ENCODE measurements at places on chromosomes 4 and X. TPM values are rescaled to one million over a fixed set of nuclear protein-coding genes. Genes with fewer than 3 reads are reported as not detected.
A peak's percentile ranks its signal among the peaks of the same experiment; 100 is the strongest.

GRCh38 chr4:146273204-146273901 lies 59.0 kb downstream of the REELD1 start:
- H3K27me3 ChIP-seq: no peaks in the 10 kb centered on the region
- H3K4me1 ChIP-seq: no peaks in the 10 kb centered on the region
- H3K27ac ChIP-seq: no peak overlapping the region
- H3K4me3 ChIP-seq: no peak overlapping the region
- H3K36me3 ChIP-seq: no peaks in the 10 kb centered on the region
- DNase-seq: no peak

DNA sequence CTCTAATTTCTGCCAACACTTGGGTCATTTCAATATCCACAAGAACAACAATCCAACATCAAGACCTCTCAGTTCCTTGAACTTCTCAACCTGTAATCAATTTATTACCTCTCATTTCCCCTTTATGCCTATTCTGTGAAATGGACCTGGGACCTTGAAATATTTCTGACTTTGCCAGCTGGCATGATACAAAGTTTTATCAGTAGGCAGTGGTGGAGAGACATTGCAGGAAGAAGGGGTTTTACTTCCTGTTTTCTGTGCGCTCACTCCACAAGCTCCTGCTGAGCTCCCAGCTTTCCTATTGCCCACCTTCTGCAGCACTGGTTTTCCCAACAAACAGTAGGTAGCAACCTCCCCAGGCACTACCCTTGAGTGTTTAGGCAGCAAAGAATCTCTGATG lies 3.5 kb upstream of the ARHGEF6 start:
- no peaks in the 10 kb centered on the region for H3K27me3 ChIP-seq
- H3K4me1 ChIP-seq: no peaks in the 10 kb centered on the region
- no peak overlapping the region for H3K4me3 ChIP-seq
- no peak for DNase-seq

- no peak overlapping the region for H3K27ac ChIP-seq
- no peaks in the 10 kb centered on the region for H3K27me3 ChIP-seq
- H3K36me3 ChIP-seq: no peaks in the 10 kb centered on the region
- no peak for DNase-seq
Observed at GRCh38 chr4:184836613-184837012, 10.8 kb upstream of the ACSL1 start.

- DNase-seq: no peak
- no peaks in the 10 kb centered on the region for H3K36me3 ChIP-seq
- H3K4me1 ChIP-seq: no peaks in the 10 kb centered on the region
- no peak overlapping the region for H3K4me3 ChIP-seq
- H3K27ac ChIP-seq: no peak overlapping the region
- no peaks in the 10 kb centered on the region for H3K27me3 ChIP-seq
Observed at GRCh38 chr4:12635629-12636028, 848.5 kb downstream of the RAB28 start.

DNA sequence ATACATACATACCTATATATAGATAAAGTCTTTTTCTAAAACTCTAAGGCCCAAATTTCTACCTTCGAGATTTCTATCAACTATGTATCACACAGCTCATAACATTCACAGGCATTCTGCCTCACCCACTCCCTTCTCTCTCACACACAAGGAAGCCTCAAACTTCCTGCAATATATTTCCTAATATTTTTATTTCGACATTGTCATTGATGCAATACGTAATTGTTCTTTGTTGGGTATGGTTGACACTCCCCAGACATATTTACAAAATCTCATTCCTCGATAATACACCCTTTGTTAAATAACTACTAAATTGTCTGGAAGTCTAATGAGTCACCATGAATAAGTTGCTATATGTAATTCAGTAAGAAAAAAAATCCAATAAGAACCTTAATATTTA lies 143.5 kb downstream of the HNRNPD start:
- no peak overlapping the region for H3K27ac ChIP-seq
- H3K4me3 ChIP-seq: no peak overlapping the region
- H3K36me3 ChIP-seq: no peaks in the 10 kb centered on the region
- H3K4me1 ChIP-seq: no peaks in the 10 kb centered on the region
- no peak for DNase-seq

DNA sequence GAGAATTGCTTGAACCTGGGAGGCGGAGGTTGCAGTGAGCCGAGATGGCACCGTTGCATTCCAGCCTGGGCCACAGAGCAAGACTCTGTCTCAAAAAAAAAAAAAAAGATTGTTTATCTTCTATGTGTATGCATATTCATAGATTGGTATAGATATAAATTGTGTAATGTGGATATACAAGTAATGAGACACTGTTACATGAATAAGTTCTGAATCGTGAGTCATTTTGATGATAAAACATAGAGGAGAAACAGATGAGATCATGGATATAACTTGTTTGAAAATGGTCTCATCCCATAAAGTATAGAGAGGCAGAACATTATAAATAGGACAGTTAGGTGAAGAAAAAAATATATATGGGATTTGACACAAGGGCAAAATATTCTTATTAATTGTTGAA lies 628.0 kb downstream of the IL1RAPL1 start:
- no peak for DNase-seq
- H3K36me3 ChIP-seq: no peaks in the 10 kb centered on the region
- no peaks in the 10 kb centered on the region for H3K27me3 ChIP-seq
- H3K27ac ChIP-seq: no peak overlapping the region
- no peak overlapping the region for H3K4me3 ChIP-seq

DNA sequence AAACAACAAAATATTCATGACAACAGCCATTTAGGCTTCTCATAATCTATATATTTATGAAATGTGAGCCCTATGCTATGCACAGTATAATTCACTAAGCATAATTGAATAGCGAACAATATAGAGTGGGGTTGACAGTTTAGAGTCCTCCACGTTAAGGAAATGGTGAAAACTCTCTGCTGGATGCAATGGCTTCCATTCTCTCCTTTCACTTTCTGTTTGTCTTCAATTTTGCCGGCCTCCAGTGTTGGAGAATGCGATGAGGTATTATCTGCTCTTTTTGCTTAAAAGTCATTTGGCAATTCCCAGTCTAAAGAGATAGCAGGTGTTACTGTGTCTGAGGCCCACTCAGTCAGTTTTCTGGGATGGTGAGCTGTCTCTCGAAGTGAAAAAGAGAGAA lies 52.1 kb downstream of the NPY5R start:
- no peaks in the 10 kb centered on the region for H3K27me3 ChIP-seq
- no peak for DNase-seq
- H3K4me3 ChIP-seq: no peak overlapping the region

GRCh38 chr4:116878280-116878679 lies 207.1 kb downstream of the TRAM1L1 start:
- H3K4me1 ChIP-seq: no peaks in the 10 kb centered on the region
- no peaks in the 10 kb centered on the region for H3K27me3 ChIP-seq
- H3K36me3 ChIP-seq: no peaks in the 10 kb centered on the region
- no peak overlapping the region for H3K27ac ChIP-seq
- no peak overlapping the region for H3K4me3 ChIP-seq

DNA sequence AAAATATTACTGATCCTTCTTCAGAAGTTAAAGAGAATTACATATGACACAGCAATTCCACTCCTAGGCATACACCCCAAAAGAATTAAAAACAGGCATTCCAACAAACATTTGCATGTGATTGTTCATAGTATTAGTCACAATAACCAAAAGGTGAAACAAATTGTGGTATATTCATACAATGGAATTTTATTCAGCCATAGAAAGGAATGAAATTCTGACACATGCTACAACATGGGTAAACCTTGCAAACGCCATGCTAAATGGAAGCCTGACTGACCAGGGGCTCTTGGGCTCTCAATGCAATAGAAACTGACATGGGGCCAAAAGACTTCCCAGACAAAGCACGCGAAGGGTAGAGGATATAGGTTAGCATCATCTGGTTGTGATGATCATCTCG lies 62.1 kb upstream of the S100G start:
- no peaks in the 10 kb centered on the region for H3K4me1 ChIP-seq
- no peak overlapping the region for H3K4me3 ChIP-seq
- H3K27me3 ChIP-seq: no peaks in the 10 kb centered on the region

DNA sequence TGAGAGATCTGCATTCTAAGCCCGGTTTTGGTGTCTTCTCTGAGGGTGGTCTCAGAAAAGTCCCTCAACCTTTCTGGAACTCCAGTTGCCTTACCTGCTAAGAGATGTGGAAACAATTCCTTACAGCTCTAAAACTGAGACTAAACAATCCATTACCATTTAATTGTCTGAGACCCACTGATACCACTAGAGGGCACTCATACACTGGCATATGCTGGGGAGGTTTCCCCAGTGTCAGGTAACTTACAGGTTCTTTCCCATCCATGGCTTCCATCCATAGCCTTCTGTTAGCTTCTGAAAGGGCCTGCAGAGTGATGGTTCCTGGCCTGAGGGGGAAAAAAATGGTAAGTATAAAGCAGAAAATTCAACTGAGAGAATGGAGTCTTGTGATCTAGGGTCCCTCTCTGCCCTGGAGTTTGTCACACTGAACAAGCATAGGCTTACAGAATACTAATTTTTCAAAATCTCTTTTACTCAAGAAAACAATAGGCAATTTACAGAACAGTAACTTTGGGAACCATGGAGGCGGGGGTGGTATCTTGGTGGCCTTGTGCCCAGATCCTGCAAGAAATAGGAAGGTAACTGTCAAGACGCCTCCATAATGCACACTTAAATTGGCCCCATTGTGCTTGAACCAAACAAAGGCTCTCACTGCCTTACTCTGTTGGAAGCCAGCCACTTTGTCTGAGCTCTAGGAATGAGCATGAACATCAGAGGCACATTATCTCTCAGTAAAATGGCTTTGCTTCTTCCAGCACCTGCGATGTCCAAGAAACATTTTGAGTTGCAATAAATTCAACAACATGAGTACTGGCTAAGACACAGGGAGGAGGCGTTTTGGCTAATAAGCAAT lies 236.1 kb downstream of the OPHN1 start:
- H3K4me1 ChIP-seq: no peaks in the 10 kb centered on the region
- H3K27me3 ChIP-seq: no peaks in the 10 kb centered on the region
- H3K27ac ChIP-seq: no peak overlapping the region
- no peaks in the 10 kb centered on the region for H3K36me3 ChIP-seq
- no peak for DNase-seq
- no peak overlapping the region for H3K4me3 ChIP-seq

DNA sequence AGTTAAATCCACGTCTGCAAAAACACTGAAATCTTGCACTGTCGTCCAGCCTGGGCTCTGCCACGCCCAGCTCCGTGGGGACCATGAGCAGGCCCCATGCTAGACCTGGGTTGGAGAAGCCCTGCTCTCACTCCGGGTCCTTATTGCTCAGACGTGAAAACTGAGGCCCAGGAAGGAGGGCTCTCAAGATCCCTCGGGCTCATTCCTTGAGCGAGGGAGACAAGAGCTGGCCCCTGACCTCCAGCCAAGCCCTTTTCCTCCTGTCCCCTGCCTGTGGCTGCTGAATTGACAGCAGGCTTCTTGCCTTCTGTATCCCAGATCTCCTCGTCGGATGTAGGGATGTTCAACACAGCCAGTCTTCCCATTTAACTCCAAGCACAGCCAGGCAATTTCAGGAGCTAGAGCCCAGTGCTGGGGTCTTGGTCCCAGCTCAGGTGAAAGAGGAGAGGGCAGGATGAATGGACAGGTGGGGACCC lies 109.5 kb downstream of the CPZ start:
- H3K36me3 ChIP-seq: no peaks in the 10 kb centered on the region
- H3K27me3 ChIP-seq: no peaks in the 10 kb centered on the region
- no peak overlapping the region for H3K27ac ChIP-seq
- no peaks in the 10 kb centered on the region for H3K4me1 ChIP-seq
- H3K4me3 ChIP-seq: no peak overlapping the region

DNA sequence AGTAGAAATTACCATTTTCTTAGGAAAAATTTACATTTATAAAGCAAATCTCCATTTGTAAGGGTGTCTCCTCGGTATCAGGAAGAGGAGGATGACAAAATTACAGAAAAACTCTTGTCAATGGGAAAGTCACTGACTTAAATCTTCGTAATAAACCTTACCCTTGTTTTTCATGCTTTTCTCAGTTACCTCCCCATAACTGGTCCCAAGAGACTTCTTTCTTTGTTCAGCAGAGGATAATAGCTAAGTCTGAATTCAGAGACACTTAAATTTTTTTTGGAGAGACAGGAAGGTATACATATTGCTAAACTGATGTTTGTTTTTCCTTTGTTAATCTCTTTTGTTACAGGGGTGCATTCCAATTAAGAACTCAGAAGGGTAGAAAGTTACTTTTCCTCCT lies 125.5 kb upstream of the JADE1 start:
- no peak for DNase-seq
- H3K27me3 ChIP-seq: no peaks in the 10 kb centered on the region
- H3K27ac ChIP-seq: no peak overlapping the region

- H3K27ac ChIP-seq: no peak overlapping the region
- no peaks in the 10 kb centered on the region for H3K27me3 ChIP-seq
- H3K4me1 ChIP-seq: no peaks in the 10 kb centered on the region
- no peak overlapping the region for H3K4me3 ChIP-seq
- H3K36me3 ChIP-seq: no peaks in the 10 kb centered on the region
Observed at GRCh38 chr4:146976145-146976544, 30.5 kb upstream of the TTC29 start.

GRCh38 chr4:157014621-157015591 lies 43.3 kb upstream of the PDGFC start:
- no peak overlapping the region for H3K4me3 ChIP-seq
- no peak for DNase-seq
- no peaks in the 10 kb centered on the region for H3K4me1 ChIP-seq
- no peaks in the 10 kb centered on the region for H3K27me3 ChIP-seq

- no peak for DNase-seq
- H3K4me3 ChIP-seq: no peak overlapping the region
- no peaks in the 10 kb centered on the region for H3K36me3 ChIP-seq
- H3K27me3 ChIP-seq: no peaks in the 10 kb centered on the region
- peaks cover 3% of the 10 kb centered on the region for H3K4me1 ChIP-seq
Observed at GRCh38 chrX:124212622-124213021, 119.8 kb upstream of the TEX13D start.

GRCh38 chr4:42197341-42197740 lies 44.9 kb upstream of the BEND4 start:
- H3K4me3 ChIP-seq: no peak overlapping the region
- no peak overlapping the region for H3K27ac ChIP-seq
- no peaks in the 10 kb centered on the region for H3K36me3 ChIP-seq
- DNase-seq: no peak

DNA sequence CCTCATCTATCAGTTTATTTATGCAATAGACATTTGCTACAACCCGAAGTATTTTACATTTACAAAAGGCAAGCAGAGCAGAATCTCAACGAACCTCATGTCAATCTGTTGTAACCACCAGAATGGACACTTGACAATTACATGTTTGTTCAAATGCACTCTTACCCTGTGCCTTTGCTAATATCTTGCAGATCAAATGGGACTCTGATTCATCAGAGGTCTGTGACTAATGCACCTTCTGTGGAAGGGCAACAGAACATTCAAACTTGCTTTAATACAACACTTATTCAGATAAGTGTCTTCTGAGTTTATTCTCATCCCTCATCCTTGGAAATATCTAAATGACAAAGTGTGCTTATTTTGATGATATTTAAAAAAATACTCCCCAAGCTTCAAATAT lies 644.7 kb upstream of the PCDH10 start:
- no peak overlapping the region for H3K27ac ChIP-seq
- no peaks in the 10 kb centered on the region for H3K27me3 ChIP-seq
- no peak for DNase-seq
- H3K36me3 ChIP-seq: no peaks in the 10 kb centered on the region

GRCh38 chrX:68929332-68930150 lies 100.7 kb downstream of the EFNB1 start:
- H3K27ac ChIP-seq: peak overlapping the region; percentile 58
- DNase-seq: no peak
- no peaks in the 10 kb centered on the region for H3K4me1 ChIP-seq
- H3K27me3 ChIP-seq: no peaks in the 10 kb centered on the region
- H3K36me3 ChIP-seq: no peaks in the 10 kb centered on the region

The VMA21 gene
- total RNA-seq: 29.6 TPM

The RHOXF1 gene
- not detected for total RNA-seq

The CRMP1 gene
- 1.0 TPM for total RNA-seq

The PNMA3 gene
- 6.3 TPM for total RNA-seq

The ADH4 gene
- total RNA-seq: 0.67 TPM

The CLDN2 gene
- not detected for total RNA-seq

The ATP11C gene
- total RNA-seq: 18.1 TPM

The HOPX gene
- 378 TPM for total RNA-seq

The SPOCK3 gene
- total RNA-seq: not detected

The IL21 gene
- total RNA-seq: not detected
